Myocyte (in vitro differentiated cells): ENCODE measurements at places on chromosomes 5 and 9.

- DNase-seq: no peak
These were observed 24.2 kb upstream of the SHISAL2B start for GRCh38 chr5:64666078-64666477.

DNA sequence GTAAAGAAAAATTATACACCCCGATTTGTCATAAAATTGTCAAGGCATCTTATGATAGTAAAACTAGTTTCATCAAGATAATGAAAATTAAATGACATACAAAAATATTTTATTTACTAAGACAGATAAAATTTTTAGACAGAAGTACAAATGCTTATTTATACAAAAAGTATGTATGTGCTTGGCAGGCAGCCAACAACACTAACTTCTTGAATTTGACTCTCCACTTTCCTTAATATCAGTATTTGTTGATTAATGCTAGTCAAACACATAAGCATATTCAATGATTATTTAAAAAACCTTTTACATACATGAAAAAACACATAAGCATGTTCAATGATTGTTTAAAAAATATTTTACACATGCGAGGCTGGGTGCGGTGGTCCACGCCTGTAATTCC lies 1079.9 kb upstream of the CDH6 start:
- DNase-seq: no peak

DNA sequence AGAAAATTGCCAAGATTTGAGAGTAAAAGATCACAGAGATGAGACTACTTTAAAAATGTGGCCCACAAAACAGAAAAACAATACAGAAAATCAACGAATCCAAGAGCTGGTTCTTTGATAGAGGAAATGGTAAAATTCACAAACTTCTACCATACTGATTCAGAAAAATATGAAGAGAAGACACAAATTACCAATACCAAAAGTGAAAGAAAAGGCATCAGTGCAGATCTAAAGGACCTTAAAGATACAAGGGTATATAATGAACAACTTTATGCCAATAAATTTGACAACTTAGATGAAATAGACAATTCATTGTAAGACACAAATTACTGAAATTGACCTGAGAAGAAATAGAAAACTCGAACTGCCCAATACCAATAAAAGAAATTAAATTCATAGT lies 24.4 kb upstream of the SLC1A1 start:
- DNase-seq: no peak

DNA sequence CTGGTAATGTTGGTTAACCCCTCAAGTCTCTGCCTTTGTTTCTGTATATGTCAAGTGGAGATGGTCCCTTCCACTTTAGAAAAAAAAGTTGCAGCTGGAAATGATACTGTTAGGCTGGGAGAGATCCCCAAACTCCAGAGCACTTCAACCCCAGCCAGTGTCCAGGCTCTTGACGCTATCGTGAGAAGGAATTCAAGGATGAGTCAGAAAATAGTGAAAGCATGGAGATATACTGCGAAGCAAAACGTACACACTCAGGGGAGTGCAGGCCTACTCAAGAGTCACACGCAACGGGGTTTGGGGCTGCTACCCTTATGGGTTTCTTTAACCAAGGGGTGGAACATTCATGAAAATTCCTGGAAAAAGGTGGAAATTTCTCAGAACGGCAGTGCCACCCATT lies 24.9 kb downstream of the KCNV2 start:
- DNase-seq: no peak

DNA sequence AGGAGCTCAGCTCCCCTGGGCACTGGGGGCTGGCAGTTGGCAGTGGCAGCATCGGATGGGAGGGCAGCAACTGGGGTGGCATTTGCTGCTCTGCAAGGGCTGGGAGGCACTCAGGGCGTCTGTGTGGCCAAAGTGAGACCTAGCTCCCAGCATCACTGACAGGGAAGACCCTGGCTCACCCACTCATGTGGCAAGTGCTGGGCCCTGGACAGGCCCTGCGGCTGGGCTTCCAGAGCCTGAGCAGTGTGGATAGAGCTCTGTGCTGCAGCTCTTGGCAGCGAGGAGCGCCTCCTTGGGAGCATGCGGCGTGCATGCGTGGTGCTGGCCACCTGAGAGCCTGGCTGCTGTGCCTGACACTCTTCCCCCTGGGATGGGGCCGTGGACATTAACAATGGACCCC lies 10.2 kb downstream of the CEP72 start:
- DNase-seq: no peak

GRCh38 chr9:135589596-135590485 lies 28.3 kb downstream of the PAEP start:
- no peak for DNase-seq

- DNase-seq: peak; percentile 60
These were observed 137.6 kb downstream of the SUSD1 start for GRCh38 chr9:112037281-112038016.

- DNase-seq: no peak
These were observed 23.1 kb downstream of the IRF1 start for GRCh38 chr5:132467287-132467984.

- no peak for DNase-seq
These were observed 84.9 kb upstream of the ANKRD55 start for GRCh38 chr5:56317923-56318561.

DNA sequence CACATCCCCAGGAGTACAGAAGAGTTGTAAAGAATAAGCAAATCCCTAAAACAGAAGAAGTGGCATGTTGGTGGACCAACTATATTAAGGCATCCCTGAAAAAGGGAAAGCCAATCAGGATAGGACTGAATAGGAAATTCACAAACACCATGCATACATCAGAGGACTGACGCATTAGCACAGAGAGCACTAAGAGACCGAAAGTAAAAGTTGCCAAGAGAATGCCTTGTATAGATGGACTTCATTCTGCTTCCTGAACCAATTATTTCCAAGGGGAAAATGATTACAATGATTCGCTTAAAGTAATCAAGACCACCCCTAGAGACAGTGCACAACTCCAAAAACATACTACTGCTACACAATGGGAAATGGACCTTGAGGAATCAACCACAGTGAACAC lies 33.5 kb downstream of the SHC3 start:
- no peak for DNase-seq

DNA sequence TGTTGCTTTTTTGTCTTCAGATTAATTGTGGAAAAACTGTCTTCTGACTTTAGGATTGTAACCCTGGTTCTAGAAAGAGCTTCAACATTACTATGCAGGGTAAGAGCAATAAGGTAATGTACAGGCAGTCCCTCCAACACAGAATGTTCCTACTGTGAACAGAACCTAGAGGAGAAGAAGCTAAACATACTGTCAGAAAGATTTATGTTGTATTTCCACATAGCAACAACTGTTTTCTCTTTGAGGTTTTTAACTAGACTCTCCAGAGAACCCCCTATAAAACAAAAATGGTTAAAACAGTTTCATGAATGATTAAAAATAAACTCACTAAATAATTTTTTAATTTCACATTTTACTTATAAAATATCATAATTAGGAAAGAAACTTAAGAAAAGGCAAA lies 64.3 kb upstream of the NAA35 start:
- DNase-seq: peak; percentile 2

- no peak for DNase-seq
These were observed 167.2 kb upstream of the IRX4 start for GRCh38 chr5:2049876-2050275.

GRCh38 chr5:73899055-73899454 lies 273.1 kb downstream of the ARHGEF28 start:
- DNase-seq: peak; percentile 72
